ENCODE measurements at places on chromosomes 3 and 15. TPM values are rescaled to one million over a fixed set of nuclear protein-coding genes. Genes with fewer than 3 reads are reported as not detected.

The C3orf85 gene
- 33.4 TPM for total RNA-seq

DNA sequence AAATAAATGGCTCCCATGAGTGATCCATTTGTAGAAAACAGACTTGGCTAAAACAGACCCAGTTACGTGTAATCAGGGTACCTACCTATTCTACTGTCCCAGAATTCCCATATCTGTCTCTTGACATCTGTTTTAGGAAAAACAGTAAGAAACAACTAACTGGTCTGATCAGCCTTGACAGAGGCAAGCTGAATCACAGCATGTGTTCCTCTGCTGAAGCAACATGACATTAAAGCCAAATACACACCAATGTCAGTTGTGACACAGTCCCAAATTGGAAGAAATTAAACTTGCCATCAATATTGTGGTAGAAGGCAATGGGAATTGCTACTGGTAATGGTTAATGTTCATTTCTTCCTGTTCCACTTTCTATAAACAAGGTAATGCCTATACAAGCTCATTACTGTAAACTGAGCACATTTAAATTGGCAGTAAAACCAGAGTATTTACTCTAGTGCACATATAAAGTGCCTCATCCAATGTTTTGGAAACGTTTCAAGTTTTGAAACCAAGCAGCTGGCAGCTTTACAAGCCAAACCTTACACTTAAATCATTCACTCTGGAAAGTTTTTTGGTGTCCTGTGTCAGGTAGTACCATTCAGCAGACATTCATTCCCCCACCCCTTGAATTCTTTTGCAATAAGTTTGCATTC is 27.0 kb downstream of the ALDH1A2 start:
- H3K4me1 ChIP-seq = peaks cover 25% of the 10 kb centered on the region
- no peaks in the 10 kb centered on the region for H3K36me3 ChIP-seq
- H3K27ac ChIP-seq = peak overlapping the region; percentile 29
- peak; percentile 55 for DNase-seq

The PTPRG gene
- 34.9 TPM for total RNA-seq

The MINAR1 gene
- total RNA-seq = 1.3 TPM

- no peaks in the 10 kb centered on the region for H3K4me1 ChIP-seq
- no peaks in the 10 kb centered on the region for H3K27me3 ChIP-seq
- no peak overlapping the region for H3K4me3 ChIP-seq
- no peaks in the 10 kb centered on the region for H3K36me3 ChIP-seq
- peak; percentile 14 for DNase-seq
- H3K27ac ChIP-seq = peak overlapping the region; percentile 48
Measured at GRCh38 chr3:195352895-195353488, 82.0 kb upstream of the XXYLT1 start.

Data from hepatocyte (in vitro differentiated cells).